Fibroblast of skin of abdomen (primary cell): ENCODE measurements at places on chromosomes 6 and 20.
A peak's percentile ranks its signal among the peaks of the same experiment; 100 is the strongest.

- peak; percentile 97 for DNase-seq
Observed at GRCh38 chr6:116229287-116229913, 24.5 kb downstream of the TSPYL4 start.

- peak; percentile 49 for DNase-seq
Observed at GRCh38 chr6:134419716-134420115, 101.8 kb upstream of the SGK1 start.

DNA sequence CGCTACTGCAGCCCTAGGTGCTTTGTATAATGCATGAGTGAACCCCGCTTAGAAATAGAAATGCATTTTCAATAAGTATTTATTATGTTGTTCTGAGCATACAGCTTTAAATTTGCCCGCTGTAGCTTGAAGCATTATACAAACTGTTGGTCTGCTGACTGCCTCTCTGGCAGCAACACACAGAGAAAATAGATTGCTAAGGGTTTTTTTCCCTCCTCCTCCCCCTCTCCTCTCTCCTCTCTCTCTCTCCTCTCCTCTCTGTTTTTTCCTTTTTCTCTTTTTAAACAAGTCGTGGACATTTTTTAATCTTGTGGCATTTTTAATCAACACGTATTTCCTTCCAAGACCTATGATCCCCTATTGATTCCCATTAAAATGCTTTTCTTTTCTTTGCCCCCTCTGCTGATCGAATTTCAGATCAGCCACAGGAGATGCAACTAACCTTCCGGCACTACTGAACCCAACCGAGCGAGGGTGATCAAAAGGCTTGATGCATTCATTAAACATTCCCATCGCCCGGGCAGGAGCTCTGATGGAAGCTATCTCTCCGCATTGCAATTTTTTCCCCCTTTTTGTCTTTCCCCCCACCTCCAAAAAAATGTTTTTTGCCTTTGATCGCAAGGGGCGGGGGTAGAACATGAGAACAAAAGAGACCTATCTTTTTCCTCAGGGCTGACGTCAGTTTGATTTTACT lies 90.7 kb upstream of the ARID1B start:
- no peak for DNase-seq

DNA sequence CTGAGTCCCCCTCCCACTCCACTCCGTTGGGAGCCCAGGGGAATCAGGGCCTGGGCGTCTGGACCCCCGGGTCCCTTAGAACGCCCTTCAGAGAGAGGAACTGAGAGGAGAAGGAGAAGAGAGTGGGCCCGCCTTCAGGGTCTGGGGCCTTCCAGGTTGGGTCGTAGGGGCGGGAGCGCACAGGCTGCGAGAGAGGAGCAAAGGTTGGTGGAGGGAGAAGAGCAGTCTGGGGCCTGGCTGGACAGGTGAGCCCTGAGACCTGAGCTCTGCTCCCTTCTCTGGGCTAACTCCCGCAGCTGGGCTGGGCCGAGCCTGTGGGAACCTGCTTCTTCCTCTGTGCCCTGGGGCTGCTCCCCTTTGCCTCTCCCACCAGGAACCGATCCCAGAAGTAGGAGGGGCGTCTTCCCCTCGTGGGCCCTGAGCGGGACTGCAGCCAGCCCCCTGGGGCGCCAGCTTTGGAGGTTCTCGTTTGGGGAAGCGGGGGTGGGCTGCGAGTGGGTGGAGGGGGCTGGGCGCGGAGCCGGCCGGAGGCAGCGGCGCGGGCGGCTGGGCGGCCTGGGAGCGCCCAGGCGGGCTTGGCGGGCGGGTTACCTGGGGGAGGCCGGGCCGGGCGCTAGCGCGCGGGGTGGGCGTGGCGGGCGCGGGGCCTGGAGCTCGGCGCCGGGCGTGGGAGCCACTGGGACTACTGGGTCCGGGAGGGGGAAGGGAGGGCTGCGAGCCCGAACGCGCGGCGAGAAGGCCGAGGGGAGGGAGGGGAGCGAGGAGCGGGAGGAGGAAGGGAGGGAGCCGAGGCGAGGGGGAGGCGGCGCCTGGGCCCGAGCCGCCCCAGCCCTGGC lies at the start of gene DDR1:
Gene DDR1, plus strand, starts transcription at position 835 of the 836 bp plus-strand sequence. CDS start 4,211 bp downstream, outside the sequence.
- peak; percentile 70 for DNase-seq

- DNase-seq: no peak
Observed at GRCh38 chr6:147936703-147937470, 405.8 kb upstream of the SASH1 start.

- DNase-seq: peak; percentile 76
Observed at GRCh38 chr6:106546691-106547414, 82.4 kb downstream of the RTN4IP1 start.

DNA sequence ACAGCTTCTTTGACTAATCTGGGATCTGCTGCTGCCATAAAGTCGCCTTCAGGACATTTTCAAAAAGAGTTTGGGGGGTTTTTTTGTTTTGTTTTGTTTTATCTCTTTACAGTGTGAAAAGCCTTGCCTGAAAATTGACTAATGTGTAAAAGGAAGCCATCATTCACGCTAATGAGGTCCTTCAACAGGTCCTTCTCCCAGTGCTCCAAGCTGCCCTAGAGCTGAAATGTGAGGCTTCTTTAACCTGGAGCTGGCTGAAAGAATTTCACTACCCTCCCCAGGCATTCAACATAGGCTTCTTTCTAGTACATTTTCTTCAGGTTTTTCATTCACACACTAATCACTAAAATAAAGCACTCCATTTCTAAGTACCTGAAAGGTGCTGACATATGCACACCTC lies 145.1 kb upstream of the PRDM1 start:
- DNase-seq: no peak
